Left colon (tissue), 2 donors: ENCODE measurements at places on chromosomes 1 and 21. TPM values are rescaled to one million over a fixed set of nuclear protein-coding genes. Genes with fewer than 3 reads are reported as not detected.

GRCh38 chr1:156073740-156074139 is 8.5 kb downstream of the MEX3A start:
- DNase-seq, result no peak

DNA sequence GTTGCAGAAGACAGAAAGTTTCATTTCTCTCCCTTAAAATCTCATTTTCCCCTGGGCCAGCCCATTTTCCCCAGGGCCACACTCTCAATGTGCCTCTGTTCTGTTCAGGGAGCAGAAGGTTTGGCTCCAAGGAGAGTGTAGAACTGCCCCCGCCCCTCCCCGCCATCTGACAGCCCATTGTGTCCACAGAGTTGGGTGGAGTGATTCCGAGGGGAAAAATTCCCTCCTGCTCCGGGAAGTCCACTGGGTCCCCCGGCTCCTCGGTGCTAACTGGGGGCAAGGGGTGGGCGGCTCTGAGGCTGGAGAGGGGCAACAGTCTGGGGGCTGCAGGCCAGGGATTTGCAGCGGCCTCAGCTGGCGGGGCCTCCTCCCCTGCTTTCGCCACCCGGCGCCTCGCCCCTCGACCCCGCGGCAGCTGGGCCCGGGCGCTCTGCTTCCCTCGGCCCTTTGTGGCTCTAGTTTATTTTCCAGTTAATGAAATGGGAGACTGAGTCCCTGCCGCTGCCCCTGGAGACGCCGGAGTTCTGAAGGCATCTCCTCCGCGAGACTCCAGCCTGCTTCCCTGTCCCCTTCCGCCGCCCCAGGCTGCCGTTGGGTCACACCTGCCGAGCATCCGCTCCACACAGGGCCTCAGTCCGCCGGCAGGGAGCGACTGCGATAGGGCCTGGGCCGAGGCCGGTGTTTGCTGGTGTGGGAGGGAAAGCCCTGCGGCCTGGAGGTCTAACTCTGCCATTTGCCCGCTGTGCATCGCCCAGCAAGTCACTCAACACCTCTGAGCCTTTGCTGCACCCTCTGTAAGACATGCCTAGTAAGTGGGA is 14.7 kb upstream of the KIRREL1 start:
- DNase-seq, result peak; percentile 53

DNA sequence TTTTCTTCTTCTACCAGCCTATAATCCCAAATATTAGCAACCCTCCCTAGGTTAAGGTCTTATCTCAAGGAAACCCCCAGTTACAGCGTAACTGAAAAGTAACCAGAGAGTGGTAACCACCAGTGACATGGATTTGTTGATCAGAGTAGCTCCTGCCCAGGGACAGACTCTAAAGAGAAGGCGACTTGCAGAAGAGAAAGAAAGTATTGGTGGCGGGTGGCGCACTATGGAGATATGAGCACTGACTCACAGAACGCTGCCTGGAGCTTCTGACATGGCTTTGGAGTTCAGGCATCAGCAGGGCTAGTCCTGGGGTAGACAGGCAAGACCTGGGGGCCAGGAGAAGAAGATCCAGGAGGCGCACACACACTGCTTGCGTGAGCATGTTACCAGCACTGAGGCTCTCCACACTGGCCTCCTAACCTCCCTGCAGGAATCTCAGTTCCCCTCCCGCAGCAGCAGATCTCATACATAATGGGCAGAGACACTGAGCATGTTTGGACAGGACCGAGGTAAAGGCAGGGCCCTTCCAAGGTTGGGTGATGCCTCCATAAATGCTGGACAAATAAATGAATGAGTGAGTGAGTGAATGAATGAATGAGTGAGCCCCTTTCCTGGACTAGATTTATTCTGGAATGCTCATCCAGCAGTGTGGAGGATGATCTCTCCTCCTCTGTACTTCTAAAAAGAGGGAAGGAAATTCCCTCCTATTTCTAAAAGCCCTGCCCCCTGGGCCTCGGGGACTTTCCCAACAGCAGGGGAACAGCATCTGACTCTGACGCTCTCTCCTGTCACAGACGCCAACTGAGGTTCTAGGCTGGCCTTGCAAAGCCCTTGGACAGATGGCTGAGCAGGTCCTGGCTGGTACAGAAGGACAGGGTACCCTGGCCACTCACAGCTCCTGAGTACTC is 175.5 kb downstream of the CLIC6 start:
- peak; percentile 49 for DNase-seq

DNA sequence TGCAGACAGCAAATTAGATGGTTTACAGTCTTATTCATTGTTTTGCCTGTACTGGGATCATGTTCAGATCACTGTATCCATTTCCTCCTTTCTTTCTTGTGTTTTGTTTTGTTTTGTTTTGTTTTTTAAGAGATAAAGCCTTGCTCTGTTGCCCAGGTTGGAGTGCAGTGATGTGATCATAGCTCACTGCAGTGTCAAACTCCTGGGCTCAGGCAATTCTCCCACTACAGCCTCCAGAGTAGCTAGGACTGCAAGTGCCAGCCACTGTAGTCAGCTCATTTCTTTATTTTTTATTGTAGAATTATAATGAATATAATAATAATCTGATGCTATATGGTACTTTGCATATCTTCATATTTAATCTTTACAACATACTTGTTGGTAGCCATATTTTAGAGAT is 403.7 kb upstream of the B3GALT2 start:
- DNase-seq, result no peak

- DNase-seq, result no peak
Observed at GRCh38 chr1:82560566-82560965, 759.8 kb downstream of the ADGRL2 start.

DNA sequence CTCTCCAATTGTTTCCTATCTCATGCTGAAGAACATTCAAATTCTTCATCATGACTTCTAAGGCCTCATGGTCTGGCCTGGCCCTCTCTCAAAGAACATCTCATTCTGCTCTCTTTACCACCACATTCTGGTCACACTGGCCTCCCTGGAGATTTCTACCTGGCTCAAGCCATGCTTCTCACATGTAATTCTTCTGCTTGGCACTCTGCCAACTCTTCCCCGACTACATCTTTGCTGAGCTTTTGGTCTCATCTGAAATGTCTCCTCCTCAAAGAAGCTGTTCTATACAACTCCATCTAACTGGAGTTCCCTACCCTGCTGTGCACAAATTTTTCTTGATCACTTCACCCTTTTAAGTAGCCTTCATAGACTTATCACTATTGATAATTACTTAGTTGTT is 1.4 kb upstream of the TBX19 start:
- no peak for DNase-seq

DNA sequence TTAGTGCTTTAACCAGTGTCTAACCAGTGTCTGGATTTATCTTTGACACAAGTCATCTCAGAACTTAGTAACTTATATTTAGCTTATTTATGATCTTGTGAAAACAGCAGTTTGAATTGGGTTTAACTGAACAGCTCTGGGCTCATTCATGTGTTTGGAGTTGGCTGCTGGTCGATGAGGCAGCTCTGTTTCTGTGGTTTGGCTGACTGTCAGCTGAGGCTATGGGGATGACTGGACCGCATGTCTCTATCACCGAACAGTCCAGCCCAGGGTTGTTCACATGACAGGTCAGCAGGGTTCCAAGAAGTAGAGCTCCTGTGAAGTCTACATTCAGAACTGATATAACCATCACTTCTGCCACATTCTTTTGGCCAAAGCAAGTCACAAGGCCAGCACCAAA is 29.1 kb upstream of the C21orf91 start:
- peak; percentile 11 for DNase-seq

DNA sequence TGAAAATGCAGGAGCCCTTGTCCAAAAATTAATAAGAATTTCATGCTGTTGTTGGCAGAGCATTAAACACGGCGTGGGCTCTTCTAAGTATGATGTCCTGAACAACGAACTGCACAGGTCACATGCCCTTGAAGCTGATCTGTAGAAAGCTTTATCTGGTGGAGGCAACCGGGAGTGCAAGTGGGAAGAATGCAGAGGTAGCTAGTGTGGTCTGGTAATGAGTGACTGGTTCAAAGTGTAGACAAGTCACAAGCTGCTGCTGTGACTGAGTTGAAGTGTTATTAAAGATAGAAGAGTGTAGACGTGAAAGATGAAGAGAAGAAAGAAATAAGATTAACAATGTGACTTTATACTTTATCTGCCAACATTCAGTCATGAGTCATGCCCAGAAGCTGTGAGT is 361.9 kb downstream of the TTLL7 start:
- DNase-seq, result no peak

GRCh38 chr1:115036814-115037507 is 7.3 kb downstream of the TSHB start:
- DNase-seq, result no peak

DNA sequence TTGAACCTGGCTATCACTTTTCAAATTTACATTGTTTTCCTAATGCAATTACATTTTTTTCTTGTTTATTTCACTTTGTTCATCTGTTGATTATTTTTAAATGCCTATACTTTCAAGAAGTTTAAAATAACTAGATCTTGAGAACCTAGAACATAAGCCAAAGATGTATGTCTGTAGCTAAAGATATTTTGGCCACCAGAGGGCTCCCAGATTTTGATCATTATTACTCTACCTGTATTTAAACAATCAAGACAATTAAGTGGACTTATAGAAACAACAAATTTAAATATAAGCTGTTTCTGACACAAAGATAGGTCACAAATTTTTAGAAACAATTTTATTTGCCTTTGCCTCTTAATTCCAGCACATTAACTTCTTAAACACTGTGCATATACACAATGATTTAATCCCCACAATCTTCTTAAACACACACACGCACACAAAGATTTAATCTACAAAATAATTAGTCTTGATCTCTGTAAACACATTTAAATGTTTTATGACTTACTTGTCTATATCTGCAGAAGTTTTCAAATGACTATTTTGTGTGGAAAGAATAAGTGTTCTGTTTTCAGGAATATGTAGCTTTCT is 380.0 kb downstream of the DSCAM start:
- DNase-seq, result no peak

DNA sequence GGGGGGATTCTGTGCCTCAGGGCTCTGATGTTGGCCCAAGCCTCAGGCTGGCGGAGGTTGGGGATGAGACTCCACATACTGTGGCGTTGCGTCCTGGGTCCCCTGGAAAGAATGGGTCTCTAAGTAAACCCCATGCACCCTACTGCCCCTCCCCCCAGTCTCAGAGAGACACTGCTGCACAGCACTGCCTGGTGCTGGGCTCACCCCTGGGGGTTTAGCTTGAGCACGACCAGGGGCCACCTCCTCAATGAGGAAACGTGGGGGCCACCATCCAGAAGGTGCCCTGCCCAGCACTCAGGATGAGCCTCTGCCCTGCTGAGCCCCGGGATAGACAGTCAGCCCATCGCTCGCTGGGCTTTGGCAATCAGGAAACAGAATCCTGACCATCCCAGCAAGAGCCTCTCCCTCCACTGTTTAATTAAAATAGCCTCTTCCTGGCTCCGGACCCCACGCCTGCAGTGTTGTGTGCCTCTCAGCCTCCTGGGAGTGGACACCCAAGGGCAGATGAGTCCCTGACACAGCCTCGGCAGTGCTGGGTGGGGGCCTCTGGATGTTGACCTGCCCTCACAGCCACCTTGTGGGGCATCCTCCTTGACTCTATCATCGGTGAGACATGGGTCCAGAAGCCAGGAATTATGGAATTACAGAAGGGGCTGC is 3.5 kb upstream of the KRTAP10-4 start:
- no peak for DNase-seq

DNA sequence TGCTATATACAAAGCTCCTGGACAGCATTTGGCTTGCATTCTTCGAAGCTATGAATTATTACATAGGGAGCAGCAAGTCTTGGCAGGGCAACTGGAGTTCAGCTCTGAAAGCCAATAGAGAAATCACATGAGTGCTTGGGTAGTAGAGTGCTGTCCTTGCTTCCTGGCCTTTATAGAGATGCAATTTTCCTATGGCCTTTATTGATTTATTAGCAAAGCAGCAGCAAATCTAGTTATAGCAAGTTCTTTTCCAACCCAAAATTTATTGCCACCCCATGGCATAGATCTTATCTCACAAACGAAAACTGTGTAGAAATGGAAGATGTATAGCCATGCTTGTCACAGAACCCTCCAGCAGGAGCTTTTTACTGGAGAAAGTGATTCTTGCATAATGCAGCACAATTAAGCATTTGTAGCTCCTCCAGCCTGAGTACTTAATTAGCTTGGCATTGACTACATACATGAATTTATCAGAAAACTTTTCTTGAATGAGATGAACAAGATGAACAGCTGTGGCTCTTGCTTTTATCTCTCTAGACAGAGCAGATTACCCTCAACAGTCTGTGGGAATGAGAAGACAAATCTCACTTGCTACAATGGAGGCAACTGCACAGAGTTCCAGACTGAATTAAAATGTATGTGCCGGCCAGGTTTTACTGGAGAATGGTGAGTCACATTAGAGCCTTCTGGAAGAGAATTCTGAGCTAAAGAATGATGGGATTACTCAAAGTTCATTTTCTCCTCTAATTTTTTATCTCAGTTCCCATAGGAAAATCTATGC is 170.1 kb downstream of the CRB1 start:
- no peak for DNase-seq

DNA sequence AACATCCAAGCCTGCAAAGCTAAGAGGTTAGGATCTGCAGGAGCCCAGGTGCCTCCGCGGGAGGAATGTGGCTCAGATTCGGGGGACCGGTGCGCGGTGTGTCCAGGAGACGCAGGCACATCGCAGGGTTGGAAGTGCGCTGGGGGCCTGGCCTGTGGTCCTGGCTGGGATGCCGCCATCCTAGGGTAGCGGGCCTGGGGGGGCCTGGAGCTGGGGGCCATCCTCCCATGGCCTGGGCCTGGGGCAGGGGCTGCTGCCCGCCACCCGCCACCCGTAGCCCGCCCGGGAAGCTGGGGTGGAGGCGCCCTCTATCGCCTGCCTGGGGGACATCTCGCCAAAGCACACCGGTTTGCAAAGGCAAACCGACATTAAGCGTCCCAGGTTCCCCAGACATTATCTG is 170.6 kb upstream of the ARHGEF16 start:
- DNase-seq, result no peak

The LCE1F gene
- not detected for total RNA-seq

The RGS2 gene
- total RNA-seq, result 16.0 TPM

The LDLRAD1 gene
- not detected for total RNA-seq
